ENCODE measurements at places on chromosomes 3 and 15. TPM values are rescaled to one million over a fixed set of nuclear protein-coding genes. Genes with fewer than 3 reads are reported as not detected.

Gene SLC49A4
- 6.3 TPM for total RNA-seq

Gene CP
- not detected for total RNA-seq

- no peak for DNase-seq
- peaks cover 6% of the 10 kb centered on the region for H3K27me3 ChIP-seq
- H3K4me3 ChIP-seq: no peak overlapping the region
- no peaks in the 10 kb centered on the region for H3K4me1 ChIP-seq
Observed at GRCh38 chr3:70726096-70726938, 413.9 kb upstream of the MDFIC2 start.

- no peak overlapping the region for H3K4me3 ChIP-seq
- H3K27me3 ChIP-seq: no peaks in the 10 kb centered on the region
- H3K4me1 ChIP-seq: peaks cover 3% of the 10 kb centered on the region
- DNase-seq: no peak
Observed at GRCh38 chr3:112117415-112117814, 15.6 kb downstream of the GCSAM start.

GRCh38 chr15:32942401-32942841 lies 224.6 kb downstream of the GREM1 start:
- no peaks in the 10 kb centered on the region for H3K36me3 ChIP-seq
- no peaks in the 10 kb centered on the region for H3K27me3 ChIP-seq
- no peak for DNase-seq
- H3K27ac ChIP-seq: no peak overlapping the region
- no peak overlapping the region for H3K4me3 ChIP-seq
- H3K4me1 ChIP-seq: no peaks in the 10 kb centered on the region

GRCh38 chr3:194296454-194297263 lies 54.5 kb downstream of the CPN2 start:
- no peak overlapping the region for H3K4me3 ChIP-seq
- no peak for DNase-seq
- no peak overlapping the region for H3K27ac ChIP-seq
- H3K27me3 ChIP-seq: peaks cover 8% of the 10 kb centered on the region
- H3K36me3 ChIP-seq: no peaks in the 10 kb centered on the region
